Erythroblast (primary cell): ENCODE measurements at places on chromosomes 1 and 21.

DNA sequence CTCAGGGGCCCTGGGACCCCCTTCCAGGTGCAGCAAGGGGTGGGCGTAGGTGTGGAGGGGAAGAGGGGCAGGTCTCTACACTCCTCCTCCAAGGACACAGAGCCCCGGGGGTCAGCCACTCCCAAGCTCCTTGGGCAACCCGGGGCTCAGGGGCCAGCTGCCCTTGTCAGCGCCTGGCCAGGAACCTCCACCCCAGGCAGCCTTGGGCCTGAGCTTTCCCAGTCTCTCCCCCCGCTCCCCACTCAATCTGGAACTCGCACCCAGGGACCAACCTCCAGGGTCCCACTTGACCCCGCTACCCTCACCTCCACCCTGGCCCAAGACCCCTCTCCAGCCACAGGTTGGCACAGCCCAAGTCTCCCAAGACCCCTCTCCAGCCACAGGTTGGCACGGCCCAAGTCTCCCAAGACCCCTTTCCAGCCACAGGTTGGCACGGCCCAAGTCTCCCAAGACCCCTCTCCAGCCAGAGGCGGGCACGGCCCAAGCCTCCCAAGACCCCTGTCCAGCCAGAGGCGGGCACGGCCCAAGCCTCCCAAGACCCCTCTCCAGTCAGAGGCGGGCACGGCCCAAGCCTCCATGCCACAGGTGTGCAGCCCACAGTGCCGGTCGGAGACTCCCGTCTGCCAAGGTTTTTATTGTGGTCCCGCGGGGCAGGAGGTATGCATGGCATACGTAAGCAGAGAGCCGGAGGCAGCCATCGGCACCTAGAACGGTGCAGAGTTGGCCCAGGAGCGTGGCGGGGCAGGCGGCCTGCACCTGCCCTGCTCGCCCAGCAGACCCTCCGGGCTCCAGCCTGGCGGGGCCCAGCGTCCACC is 3.0 kb downstream of the TNFRSF4 start:
- DNase-seq = no peak

GRCh38 chr1:112356765-112357164 is 39.2 kb upstream of the CTTNBP2NL start:
- no peak for DNase-seq

- no peak for DNase-seq
Measured at GRCh38 chr1:50447961-50448360, 24.7 kb upstream of the DMRTA2 start.

- DNase-seq = no peak
Measured at GRCh38 chr1:64363111-64363510, 106.8 kb upstream of the CACHD1 start.
